ENCODE measurements at places on chromosomes 2 and 18. TPM values are rescaled to one million over a fixed set of nuclear protein-coding genes. Genes with fewer than 3 reads are reported as not detected.

GRCh38 chr2:216315802-216316603, 56.3 kb downstream of the MARCHF4 start:
- no peaks in the 10 kb centered on the region for H3K36me3 ChIP-seq
- H3K4me1 ChIP-seq, result no peaks in the 10 kb centered on the region
- H3K27ac ChIP-seq, result no peak overlapping the region

Gene GRHL1
- polyA plus RNA-seq, result 0.63 TPM

Gene NGEF
- polyA plus RNA-seq, result 0.27 TPM

- no peaks in the 10 kb centered on the region for H3K36me3 ChIP-seq
- DNase-seq, result no peak
- no peak overlapping the region for H3K4me3 ChIP-seq
- H3K27me3 ChIP-seq, result no peaks in the 10 kb centered on the region
- H3K4me1 ChIP-seq, result no peaks in the 10 kb centered on the region
These were observed 4.4 kb upstream of the SAG start for GRCh38 chr2:233303252-233303651.

DNA sequence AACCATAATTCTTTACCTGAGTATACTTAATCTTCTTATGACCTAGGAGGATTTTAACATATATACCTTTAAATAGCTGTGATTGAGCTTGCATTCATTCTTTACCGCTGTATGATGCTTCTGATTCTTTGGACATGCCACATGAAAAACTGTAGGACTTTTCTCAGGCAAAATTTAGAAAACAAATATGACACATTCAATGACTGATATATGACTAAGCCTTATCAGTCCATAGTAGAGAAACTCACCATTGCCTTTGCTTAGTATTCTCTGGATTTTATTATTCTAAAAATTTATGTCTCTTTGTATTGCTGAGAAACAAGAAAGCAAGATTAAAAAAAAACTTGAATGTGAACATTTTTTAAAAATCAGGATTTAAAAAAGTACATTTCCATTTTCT, 3.7 kb downstream of the FAM171B start:
- H3K4me1 ChIP-seq, result peaks cover 4% of the 10 kb centered on the region
- no peak overlapping the region for H3K4me3 ChIP-seq
- peaks cover 7% of the 10 kb centered on the region for H3K27me3 ChIP-seq
- no peak overlapping the region for H3K27ac ChIP-seq

DNA sequence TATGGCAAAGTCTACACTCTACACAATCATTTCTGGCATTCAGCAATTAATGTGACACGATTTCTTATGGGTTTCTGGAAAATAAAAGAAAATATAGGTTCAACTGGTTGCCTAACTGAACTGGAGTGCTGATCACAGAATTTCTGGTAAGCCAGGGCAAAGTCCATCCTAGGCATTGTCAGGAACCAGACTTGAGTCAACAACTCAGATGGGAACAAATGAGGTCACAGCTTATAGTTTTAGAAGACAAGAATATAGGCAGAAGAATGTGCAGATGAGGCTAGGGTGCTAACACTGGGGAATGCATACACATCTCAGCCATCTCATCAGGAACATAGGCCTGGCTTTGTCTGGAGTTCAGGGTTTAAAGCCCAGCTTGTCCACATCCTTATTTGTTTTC, 317.2 kb upstream of the ID2 start:
- no peaks in the 10 kb centered on the region for H3K36me3 ChIP-seq
- H3K4me1 ChIP-seq, result no peaks in the 10 kb centered on the region
- no peak for DNase-seq
- no peak overlapping the region for H3K27ac ChIP-seq
- H3K27me3 ChIP-seq, result no peaks in the 10 kb centered on the region

Gene CIDEA
- polyA plus RNA-seq, result 1.0 TPM
